ENCODE measurements at places on chromosomes 4 and X.

GRCh38 chr4:7423801-7424552, 10.8 kb downstream of the PSAPL1 start:
- peak; percentile 9 for DNase-seq

DNA sequence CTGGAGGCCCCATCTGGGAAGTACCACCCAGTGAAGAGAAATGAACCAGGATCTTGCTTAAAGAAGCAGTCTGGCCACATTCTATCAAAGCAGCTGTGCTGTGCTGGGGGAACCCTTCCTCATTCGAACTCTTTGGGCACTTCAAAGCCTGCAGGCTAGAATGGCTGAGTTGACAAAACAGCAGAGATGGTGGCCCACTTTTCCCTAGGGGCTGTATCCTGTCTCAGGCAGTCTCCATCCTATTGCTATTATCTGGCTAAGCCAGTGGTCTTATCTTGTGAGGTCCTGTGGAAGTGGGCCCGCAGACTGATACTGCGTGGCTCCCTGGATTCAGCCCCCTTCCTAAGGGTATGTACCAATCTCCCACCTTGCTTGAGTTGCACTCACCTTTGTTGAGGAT, 114.3 kb downstream of the VSIG4 start:
- DNase-seq = no peak

GRCh38 chr4:159390648-159391047, 287.8 kb downstream of the RAPGEF2 start:
- no peak for DNase-seq

DNA sequence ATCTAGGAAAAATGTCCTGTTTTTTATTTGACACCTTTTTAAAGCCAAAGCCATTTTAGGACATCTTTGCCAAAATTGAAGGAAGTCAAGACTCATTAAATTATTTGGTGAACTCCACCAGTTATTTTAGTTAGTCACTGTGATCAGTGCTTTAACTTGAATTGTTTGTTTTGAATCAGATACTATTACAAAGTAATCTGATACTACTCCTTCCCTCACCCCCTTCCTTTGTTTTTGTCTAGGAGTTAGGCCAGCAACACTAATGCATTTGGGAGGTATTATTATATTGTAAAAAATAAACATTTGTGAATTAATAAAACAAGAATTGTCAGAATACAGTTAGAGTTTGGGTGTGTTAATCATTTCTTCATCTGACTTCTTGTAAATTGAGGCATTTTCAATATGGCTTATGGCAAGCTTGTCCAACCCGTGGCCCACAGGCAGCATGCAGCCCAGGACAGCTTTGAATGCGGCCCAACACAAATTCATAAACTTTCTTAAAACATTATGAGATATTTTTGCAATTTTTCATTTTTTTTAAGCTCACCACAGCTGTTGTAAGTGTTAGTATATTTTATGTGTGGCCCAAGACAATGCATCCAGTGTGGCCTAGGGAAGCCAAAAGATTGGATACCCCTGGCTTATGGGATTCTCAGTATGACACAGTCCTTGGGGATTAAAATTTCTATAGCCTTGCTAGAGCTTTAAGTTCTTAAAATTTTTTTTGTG, 182.2 kb downstream of the BMPR1B start:
- no peak for DNase-seq

GRCh38 chrX:123350226-123350625, 166.1 kb downstream of the GRIA3 start:
- DNase-seq = no peak

- DNase-seq = no peak
Observed at GRCh38 chr4:41976775-41977516, 4.6 kb upstream of the DCAF4L1 start.

DNA sequence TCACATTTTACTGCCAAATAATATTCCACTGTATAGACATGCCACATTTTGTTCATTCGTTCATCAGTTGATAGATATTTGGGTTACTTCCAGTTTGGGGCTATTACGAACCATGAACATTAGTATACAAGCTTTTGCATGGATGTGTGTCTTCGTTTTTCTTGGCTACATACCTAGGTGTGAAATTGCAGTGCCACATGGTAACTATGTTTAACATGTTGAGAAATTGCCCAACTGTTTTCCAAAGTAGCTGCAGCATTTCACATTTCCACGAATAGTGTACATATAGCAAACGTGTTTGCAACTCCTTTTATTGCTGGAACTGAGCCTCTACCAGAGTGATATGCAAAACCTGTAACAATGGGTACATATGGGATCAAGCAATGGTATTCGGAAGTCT, 221.5 kb downstream of the VEGFC start:
- DNase-seq = no peak

DNA sequence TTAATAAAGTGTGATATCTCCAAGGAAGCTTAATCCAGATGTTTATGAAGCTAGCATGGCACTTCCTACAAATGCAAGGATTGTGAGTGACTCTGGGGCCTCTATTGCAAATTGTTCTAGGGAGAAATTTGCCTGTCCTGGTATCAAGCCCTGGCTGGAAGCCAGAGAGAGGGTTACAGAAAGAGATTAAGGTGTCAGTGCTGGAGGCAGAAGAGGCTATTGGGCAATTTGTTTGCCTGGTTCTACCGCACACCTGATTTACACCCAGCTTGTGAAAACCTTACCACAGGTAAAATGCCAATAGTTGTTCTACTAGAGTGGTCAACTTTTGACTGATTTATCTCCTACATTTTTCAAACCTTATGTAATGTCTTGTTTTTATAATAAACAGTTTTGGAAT, 186.7 kb upstream of the FAT1 start:
- DNase-seq = no peak

DNA sequence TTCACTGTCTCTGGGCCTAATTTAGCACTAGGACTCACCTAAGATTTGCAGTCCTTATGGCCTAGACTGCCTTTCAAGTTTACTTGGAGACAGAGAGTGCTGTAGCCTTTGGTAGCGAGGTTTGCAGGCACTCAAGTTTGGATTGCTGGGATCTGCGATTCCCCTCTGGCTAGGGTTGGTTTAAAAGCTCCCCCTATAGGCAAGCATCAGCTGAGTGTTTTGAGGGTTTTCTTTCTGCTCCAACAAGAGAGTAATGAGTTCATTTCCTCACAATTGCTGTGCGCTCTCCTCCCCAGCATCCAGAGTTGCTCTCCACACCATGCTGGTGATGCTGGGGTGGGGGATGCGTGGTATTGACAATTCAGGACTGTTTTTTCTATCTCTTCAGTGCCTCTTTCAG, 206.9 kb downstream of the GLUD2 start:
- DNase-seq = peak; percentile 0

GRCh38 chr4:69116645-69117321, 20.5 kb downstream of the UGT2B7 start:
- DNase-seq = no peak

- DNase-seq = no peak
Observed at GRCh38 chr4:86670756-86671155, 76.6 kb downstream of the PTPN13 start.

DNA sequence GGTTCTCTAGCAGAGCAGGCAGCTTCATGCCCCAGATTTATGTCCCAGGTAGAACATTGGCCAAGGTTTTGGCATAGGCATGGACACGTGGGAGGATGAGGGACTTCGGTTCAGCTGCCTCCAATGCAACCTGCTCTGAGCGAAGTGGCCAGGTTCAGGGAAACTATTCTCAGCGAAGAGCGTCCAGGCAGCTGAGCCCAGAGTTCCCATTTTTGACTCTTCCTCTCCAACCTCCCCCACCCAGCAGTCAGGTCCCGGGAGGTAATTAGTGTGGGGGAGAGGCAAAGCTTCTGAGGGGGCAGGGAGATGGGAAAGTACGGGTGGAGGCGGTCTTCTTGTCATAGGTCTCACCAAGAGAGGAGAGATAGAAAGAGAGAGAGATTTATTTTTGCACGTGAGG, 1.0 kb downstream of the GABRA4 start:
- DNase-seq = no peak

- no peak for DNase-seq
Observed at GRCh38 chr4:111693758-111694157, 451.5 kb upstream of the FAM241A start.

GRCh38 chr4:171814545-171814944, 1.3 kb downstream of the GALNTL6 start:
- DNase-seq = no peak

- DNase-seq = no peak
Observed at GRCh38 chrX:83771664-83772063, 89.3 kb upstream of the CYLC1 start.

DNA sequence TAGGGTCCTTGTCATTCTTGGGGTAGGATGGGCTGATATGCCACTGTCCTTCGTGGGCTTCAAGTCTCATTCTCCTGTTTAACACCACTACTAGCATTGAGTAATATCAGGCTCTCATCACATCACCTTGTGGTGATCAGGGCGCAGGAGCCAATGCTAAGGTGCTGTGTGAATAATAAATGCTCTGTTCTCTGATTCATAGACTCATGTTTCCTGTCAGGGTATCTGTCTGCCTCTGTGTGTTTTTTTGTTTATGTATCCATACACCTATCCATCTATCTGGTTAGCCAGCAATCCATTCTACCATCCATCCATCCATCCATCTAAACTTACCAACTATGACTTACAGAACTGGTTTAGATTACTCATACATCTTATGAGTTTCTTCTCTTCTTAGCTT, 525.1 kb upstream of the ATOH1 start:
- DNase-seq = no peak

DNA sequence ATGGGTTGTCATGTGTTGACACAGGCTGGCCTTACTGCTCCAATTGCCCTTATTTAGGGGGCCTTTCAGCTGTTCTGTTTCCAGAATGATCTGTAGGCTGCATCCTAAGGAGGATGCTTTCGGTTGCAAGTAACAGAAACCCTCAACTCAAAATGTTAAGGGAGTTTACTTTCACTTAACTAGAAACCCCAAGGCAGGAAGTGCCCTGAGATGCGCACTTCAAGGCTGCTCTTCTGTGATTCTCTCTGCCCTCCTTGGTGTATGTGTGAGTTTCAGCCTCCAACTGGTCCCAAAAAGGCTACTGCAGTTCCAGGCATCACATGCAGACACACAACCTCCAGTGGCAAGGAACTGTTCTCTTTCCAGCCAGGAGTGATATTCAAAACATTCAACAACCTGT, 97.3 kb upstream of the ATP6AP2 start:
- no peak for DNase-seq

DNA sequence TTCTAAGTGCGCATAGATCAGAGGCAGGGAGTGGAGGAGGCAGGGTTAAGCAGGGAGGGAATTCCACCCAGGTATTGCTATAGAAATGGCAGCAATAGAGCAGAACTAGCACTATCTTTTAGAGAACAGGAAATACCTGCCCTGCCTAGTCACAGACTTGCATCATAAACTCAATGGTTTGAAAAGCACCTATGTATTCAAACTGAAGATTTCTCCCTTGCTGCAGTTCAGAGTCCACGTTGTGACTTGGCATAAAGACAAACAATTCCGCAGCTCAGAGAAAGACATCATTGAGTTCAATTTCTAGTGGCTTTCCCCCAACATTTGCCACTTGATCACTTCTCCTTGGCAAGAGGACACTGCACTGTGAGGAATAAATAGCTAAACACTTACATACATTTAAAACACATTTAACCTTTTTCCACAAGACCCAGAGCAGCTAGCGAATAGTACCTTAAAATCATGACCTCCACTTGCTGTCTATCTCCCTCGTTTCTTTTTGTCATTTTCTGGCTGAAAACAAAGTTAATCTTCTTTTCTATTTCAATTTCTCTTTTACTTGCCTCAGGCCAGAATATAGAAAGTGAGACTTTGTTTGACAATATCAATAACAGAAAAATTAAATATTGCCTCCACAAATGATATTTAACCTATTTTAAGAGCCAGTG, 42.4 kb downstream of the SLC7A11 start:
- peak; percentile 61 for DNase-seq

DNA sequence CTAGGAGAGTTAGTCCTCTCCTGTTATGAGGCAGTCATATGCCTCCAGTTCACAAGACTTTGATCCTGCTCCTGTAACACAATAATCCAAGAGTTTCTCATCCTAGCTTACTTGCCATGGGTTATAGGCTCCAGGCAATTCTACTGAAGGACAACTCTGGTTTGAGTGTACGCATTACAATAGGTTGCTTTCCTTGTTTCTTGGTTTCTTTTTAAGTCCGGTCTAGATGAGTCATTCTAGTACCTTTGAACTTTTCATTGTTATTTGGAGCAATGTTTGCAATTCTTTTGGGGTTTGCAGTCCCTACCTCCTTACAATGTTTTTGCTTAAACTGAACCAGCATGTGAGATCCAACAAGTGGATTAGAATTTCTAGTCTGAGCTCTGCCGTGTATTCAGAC, 109.1 kb downstream of the ANAPC4 start:
- DNase-seq = no peak

DNA sequence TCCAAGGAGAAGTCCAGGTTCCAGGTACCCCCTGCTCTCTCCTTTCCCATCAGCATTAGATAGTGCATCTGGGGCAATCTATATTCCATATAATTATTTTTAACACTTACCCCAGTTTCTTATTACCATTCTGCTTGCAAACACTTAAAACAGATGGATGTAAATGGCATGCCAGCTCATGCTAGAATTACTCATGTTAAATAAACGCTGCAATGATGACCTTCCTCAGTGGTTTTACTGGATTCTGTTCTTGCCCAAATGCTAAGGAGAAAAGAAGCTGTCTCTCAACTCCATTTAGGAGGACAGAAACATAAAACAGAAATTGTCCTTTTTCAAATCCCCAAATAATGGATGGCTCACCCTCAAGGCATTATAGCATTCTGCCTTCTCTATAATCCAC, 161.1 kb downstream of the NLGN4X start:
- no peak for DNase-seq

GRCh38 chr4:19130866-19131265, 1109.3 kb upstream of the LCORL start:
- DNase-seq = no peak

DNA sequence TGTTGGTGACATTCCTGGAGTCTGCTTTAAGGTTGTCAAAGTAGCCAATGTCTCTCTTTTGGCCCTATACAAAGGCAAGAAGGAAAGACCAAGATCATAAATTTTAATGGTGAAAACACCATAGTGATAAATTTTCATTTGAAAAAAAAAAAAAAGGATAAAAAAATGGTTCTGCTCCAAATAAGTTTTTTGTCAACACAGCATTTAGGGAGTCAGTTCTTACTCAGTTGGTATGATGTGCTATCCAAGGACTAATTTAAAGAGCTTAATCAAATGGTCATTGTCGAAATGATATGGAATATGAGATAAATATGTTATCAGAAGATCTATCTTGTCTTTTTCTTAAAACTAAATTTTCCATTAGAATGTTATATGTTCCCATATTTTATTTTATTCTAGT, 83.9 kb downstream of the PCDH18 start:
- no peak for DNase-seq

- no peak for DNase-seq
Observed at GRCh38 chr4:101993002-101993841, 202.7 kb downstream of the BANK1 start.

GRCh38 chrX:54042609-54043021, 1.7 kb downstream of the PHF8 start:
- peak; percentile 26 for DNase-seq

- DNase-seq = peak; percentile 45
Observed at GRCh38 chr4:184016759-184017668, 111.9 kb downstream of the STOX2 start.

- DNase-seq = peak; percentile 82
Observed at GRCh38 chr4:112855058-112855457, 194.4 kb upstream of the ANK2 start.

All from globus pallidus (tissue), 1 donor.